Type B pancreatic cell (in vitro differentiated cells): ENCODE measurements at places on chromosomes 16 and 17.

- H3K27me3 ChIP-seq, result no peaks in the 10 kb centered on the region
- no peak overlapping the region for H3K4me3 ChIP-seq
- H3K36me3 ChIP-seq, result no peaks in the 10 kb centered on the region
- DNase-seq, result no peak
Observed at GRCh38 chr17:31807846-31808245, 51.2 kb downstream of the COPRS start.

GRCh38 chr16:78694414-78694813 lies 595.0 kb downstream of the WWOX start:
- H3K27me3 ChIP-seq, result no peaks in the 10 kb centered on the region
- H3K27ac ChIP-seq, result no peak overlapping the region
- DNase-seq, result no peak
- H3K36me3 ChIP-seq, result no peaks in the 10 kb centered on the region
- H3K4me1 ChIP-seq, result peaks cover 11% of the 10 kb centered on the region

GRCh38 chr17:64282753-64283080 lies 19.7 kb upstream of the TEX2 start:
- no peaks in the 10 kb centered on the region for H3K36me3 ChIP-seq
- H3K4me1 ChIP-seq, result peaks cover 9% of the 10 kb centered on the region
- no peak for DNase-seq
- H3K27ac ChIP-seq, result no peak overlapping the region
- no peak overlapping the region for H3K4me3 ChIP-seq

- no peaks in the 10 kb centered on the region for H3K27me3 ChIP-seq
- H3K4me3 ChIP-seq, result no peak overlapping the region
- no peak overlapping the region for H3K27ac ChIP-seq
- no peak for DNase-seq
- peaks cover 1% of the 10 kb centered on the region for H3K4me1 ChIP-seq
Observed at GRCh38 chr17:31527606-31528005, 136.1 kb downstream of the RAB11FIP4 start.

DNA sequence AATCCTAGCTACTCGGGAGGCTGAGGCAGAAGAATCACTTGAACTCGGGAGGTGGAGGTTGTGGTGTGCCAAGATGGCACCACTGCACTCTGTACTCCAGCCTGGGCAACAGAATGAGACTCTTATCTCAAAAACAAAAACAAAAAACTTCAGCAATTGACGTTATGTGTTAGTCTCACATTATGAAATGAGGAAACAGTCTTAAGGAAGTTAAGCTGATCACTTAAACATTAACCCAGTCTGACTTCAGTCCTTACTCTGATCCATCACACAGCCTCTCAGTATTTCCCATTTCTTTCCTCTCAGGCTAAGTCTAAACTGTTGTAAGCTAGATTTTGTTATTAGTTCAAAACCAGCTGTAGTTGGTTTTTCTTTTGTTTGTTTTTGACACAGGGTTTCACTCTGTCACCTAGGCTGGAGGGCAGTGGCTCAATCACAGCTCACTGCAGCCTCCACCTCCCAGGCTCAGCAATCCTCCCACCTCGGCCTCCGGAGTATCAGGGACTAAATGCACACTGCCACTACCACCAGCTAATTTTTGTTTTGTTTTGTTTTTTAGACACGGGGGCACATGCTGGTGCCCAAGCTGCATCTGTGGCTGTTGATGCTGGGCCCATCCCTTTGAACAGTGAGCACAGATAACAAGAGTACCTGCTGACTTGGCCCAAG lies 6.3 kb downstream of the JPT1 start:
- H3K36me3 ChIP-seq, result peaks cover 35% of the 10 kb centered on the region
- no peak overlapping the region for H3K4me3 ChIP-seq
- no peaks in the 10 kb centered on the region for H3K27me3 ChIP-seq
- peak overlapping the region; percentile 59 for H3K27ac ChIP-seq
- H3K4me1 ChIP-seq, result peaks cover 21% of the 10 kb centered on the region

- H3K27me3 ChIP-seq, result peaks cover 31% of the 10 kb centered on the region
- no peaks in the 10 kb centered on the region for H3K36me3 ChIP-seq
- no peak for DNase-seq
- peak overlapping the region; percentile 31 for H3K27ac ChIP-seq
- H3K4me1 ChIP-seq, result peaks cover 15% of the 10 kb centered on the region
Observed at GRCh38 chr17:37065486-37066321, 117.0 kb downstream of the AATF start.

- DNase-seq, result no peak
- H3K36me3 ChIP-seq, result no peaks in the 10 kb centered on the region
- H3K27ac ChIP-seq, result no peak overlapping the region
- peaks cover 3% of the 10 kb centered on the region for H3K4me1 ChIP-seq
- peaks cover 73% of the 10 kb centered on the region for H3K27me3 ChIP-seq
Observed at GRCh38 chr17:79607940-79608623, 2.8 kb downstream of the RBFOX3 start.

GRCh38 chr17:49577650-49577934 lies 1.9 kb downstream of the NXPH3 start:
- H3K27me3 ChIP-seq, result peaks cover 41% of the 10 kb centered on the region
- DNase-seq, result no peak
- H3K4me1 ChIP-seq, result no peaks in the 10 kb centered on the region
- peak overlapping the region; percentile 88 for H3K4me3 ChIP-seq
- no peaks in the 10 kb centered on the region for H3K36me3 ChIP-seq

GRCh38 chr16:30470632-30470995 lies 1.9 kb upstream of the ITGAL start:
- no peaks in the 10 kb centered on the region for H3K27me3 ChIP-seq
- H3K27ac ChIP-seq, result no peak overlapping the region
- DNase-seq, result no peak

DNA sequence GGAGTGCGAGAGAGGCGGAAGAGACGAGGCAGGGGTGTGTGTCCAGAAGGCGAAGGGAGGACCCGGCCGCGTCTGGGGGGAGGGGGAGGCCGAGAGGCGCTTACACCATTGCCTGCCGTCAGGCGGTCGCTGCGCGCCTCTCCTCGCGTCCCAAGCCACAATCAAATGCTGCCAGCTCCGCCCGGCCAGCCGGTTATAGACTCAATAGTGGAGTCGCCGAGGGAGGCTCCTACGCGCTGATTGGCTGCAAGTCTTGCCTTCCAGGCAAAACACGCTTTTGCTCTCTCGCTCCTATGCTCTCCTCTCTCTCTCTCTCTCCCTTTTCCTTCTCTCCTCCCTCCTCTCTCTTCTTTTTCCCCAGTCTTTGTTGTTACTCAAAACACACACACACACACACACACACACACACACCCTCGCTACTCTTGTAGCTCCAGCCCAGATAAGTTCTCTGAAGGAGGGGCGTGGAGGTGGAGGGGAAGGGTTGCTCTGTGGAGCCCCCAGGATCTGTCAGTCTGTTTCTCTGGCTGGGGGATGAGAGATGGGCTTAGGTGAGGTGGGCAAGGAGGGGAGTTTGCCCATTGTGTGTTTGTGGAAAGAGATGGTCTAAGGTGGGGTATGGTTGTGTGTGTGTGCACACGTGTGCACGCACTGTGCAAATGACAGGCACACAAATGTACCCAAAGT lies at the start of gene DLX3:
DLX3 (minus strand) TSS at position 170 of the 684 bp plus-strand sequence. CDS start 226 bp downstream, outside the sequence.
- H3K27me3 ChIP-seq, result peaks cover 78% of the 10 kb centered on the region
- DNase-seq, result peak; percentile 89
- peaks cover 3% of the 10 kb centered on the region for H3K36me3 ChIP-seq

DNA sequence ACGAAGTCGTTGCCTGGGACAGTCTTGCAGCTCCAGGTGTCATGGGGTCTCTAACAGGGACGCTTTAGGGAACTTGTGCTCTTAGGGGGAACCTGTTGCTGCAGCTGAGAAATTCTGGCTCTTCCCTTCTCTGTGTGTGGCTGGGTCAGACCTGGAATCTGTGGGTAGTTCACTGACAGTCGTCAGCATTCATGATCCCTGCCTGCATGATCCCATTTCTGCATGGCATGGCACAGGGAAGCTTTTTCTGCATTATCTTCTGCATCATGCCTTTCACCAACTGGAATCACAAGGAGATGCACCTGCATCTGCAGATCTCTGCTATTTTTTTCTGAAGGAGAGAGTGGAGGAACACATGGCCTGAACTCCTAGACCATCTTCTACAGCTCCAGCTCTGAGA lies 85.6 kb downstream of the SOX9 start:
- H3K4me3 ChIP-seq, result no peak overlapping the region
- peaks cover 42% of the 10 kb centered on the region for H3K27me3 ChIP-seq
- peaks cover 7% of the 10 kb centered on the region for H3K4me1 ChIP-seq
- H3K36me3 ChIP-seq, result no peaks in the 10 kb centered on the region
- no peak for DNase-seq
- H3K27ac ChIP-seq, result no peak overlapping the region

DNA sequence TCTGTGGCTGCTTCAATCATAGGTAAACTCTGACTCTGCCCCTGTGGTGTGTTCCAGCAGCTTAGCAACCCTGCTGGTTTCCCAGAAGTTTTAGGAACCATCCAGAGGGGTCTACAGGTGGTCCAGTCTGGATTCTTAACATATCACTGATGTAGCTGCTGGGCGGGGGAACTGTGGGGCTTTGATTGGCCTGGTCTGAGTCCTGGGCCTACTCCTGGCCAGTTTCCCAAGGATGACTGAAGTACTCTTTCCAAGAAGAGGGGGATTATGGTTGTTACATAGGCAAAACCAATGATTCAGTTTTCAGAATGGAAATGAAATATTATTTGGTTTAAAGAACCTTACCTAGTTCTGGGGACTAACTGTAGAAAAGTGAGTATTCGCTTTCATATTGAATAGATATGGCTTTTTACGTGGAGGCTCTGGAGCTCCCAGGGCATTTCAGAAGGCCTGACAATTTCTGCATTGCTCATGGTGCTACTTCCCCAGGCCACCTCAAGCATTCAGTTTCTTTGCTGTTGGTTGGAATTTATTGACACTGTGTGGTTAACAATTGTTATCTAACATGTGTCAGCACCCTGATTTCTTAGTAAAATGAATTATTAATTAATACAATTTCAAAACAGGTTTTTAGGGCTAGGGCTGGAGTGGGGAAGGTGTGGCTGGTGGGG lies 38.4 kb downstream of the EPN2 start:
- no peak for DNase-seq
- no peaks in the 10 kb centered on the region for H3K27me3 ChIP-seq
- H3K36me3 ChIP-seq, result peaks cover 10% of the 10 kb centered on the region
- H3K4me1 ChIP-seq, result peaks cover 14% of the 10 kb centered on the region
- no peak overlapping the region for H3K27ac ChIP-seq

GRCh38 chr16:12488371-12488770 lies 315.3 kb downstream of the CPPED1 start:
- H3K36me3 ChIP-seq, result no peaks in the 10 kb centered on the region
- no peak for DNase-seq
- no peak overlapping the region for H3K27ac ChIP-seq

DNA sequence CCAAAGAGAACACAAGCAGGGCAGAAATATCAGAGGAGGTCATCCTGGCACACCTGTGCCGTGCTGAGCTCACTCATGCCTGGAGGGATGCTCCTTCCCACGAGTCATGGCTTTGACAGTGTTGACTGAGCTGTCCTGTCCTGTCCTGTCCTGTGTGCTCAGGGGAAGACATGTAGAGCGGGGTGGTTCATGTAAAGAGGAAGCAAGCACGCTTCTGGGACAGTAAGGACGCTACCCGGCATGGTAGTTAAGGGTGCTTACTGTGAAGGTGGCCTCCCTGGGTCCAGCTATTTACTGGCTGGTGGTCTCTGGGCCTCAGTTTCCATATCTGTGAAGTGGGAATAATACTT lies 398 bp downstream of the LGALS9 start:
- no peaks in the 10 kb centered on the region for H3K36me3 ChIP-seq
- peak overlapping the region; percentile 69 for H3K27ac ChIP-seq
- no peak for DNase-seq
- H3K4me1 ChIP-seq, result peaks cover 9% of the 10 kb centered on the region
- H3K4me3 ChIP-seq, result peak overlapping the region; percentile 65

DNA sequence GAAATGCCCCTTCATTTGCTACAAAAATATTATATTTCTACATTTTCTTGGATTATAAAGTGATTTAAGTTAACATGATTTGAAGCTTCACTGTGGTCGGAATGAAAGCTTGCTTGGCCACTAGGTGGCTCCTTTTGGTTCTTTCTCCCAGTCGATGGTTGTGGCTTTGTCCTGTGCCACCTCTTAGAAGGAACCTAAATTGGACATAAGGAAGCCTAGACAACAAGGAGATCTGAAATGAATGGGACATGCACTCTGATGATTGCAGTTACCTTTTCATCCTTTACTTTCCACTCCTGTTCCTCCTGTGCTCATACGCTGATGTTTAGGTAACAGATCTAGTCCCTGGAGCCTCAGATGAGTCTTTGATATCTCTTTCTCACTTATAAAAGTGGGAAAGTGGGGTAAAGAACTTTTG lies 39.2 kb downstream of the FTO start:
- H3K4me1 ChIP-seq, result peaks cover 36% of the 10 kb centered on the region
- no peak overlapping the region for H3K4me3 ChIP-seq
- H3K27ac ChIP-seq, result no peak overlapping the region
- H3K27me3 ChIP-seq, result no peaks in the 10 kb centered on the region

- no peaks in the 10 kb centered on the region for H3K4me1 ChIP-seq
- no peak overlapping the region for H3K27ac ChIP-seq
- H3K4me3 ChIP-seq, result no peak overlapping the region
- no peak for DNase-seq
- peaks cover 5% of the 10 kb centered on the region for H3K27me3 ChIP-seq
Observed at GRCh38 chr17:53659181-53659580, 163.5 kb upstream of the KIF2B start.

- no peak for DNase-seq
- H3K4me1 ChIP-seq, result peaks cover 42% of the 10 kb centered on the region
- H3K36me3 ChIP-seq, result peaks cover 11% of the 10 kb centered on the region
- H3K27ac ChIP-seq, result peak overlapping the region; percentile 64
- H3K27me3 ChIP-seq, result no peaks in the 10 kb centered on the region
- peak overlapping the region; percentile 41 for H3K4me3 ChIP-seq
Observed at GRCh38 chr17:73284354-73284753, 22.7 kb upstream of the CPSF4L start.

DNA sequence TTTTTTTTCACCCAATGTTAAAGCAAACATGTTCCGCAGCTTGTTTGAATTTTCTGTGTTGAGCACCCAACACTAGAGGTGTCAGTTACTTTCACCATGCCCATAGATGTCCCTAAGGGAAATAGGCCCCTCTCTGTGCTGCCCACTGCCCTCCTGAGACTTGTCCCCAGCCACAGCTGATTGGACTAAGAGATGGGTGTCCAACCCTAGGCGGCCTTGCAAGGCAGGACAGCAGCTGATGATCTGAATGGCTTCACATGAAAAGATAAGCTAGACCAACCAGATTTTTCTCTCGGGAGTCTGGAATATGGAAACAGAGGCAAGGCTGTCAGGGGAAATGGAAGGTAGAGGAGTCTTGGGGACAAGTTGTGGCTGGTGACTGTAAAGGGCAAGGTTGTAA lies 6.1 kb upstream of the CALB2 start:
- H3K4me3 ChIP-seq, result no peak overlapping the region
- H3K36me3 ChIP-seq, result no peaks in the 10 kb centered on the region
- no peaks in the 10 kb centered on the region for H3K4me1 ChIP-seq
- DNase-seq, result no peak
- no peak overlapping the region for H3K27ac ChIP-seq
- H3K27me3 ChIP-seq, result peaks cover 45% of the 10 kb centered on the region

DNA sequence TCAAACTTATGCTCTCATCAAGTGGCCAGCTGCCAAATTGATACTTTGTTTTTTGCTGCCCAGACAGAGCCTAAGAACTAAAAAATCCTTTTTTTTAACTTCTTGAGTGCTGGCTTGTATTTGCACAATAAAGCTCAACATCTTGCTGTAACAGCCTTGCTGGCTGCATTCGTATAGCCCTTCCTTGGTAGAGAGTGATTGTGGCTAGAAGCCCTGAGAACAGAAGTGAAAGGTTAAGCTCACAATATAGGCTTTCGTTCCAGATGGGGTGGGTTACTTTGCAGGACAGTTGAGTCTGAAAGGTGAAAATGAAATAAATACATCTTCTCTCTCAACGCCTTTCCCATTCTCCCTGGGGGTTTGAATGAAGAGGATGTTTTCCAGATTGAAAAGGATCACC lies 278.8 kb downstream of the HS3ST3B1 start:
- peaks cover 3% of the 10 kb centered on the region for H3K27me3 ChIP-seq
- H3K27ac ChIP-seq, result no peak overlapping the region
- peaks cover 18% of the 10 kb centered on the region for H3K4me1 ChIP-seq
- no peak overlapping the region for H3K4me3 ChIP-seq
